ENCODE measurements at places on chromosomes 2 and 18.

DNA sequence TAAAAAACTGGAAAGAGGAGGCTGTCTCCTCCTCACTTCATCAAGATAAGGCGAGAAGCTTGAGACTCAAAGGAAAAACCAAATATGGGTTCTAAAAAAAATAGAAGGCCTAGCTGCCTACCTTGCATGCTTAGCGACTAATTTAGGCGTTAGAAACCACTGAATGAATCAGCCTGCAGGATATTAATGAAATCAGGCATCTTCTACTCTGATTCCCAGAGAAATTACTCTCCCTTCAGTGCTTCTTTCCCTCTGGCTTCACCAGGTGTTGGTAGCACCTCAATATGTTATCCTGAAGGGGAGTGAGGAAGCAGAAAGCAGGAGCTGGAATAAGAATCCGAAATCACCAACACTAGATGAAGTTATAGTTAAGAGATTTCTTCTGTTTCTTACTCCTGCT, 749.8 kb upstream of the NRXN1 start:
- no peak for DNase-seq

DNA sequence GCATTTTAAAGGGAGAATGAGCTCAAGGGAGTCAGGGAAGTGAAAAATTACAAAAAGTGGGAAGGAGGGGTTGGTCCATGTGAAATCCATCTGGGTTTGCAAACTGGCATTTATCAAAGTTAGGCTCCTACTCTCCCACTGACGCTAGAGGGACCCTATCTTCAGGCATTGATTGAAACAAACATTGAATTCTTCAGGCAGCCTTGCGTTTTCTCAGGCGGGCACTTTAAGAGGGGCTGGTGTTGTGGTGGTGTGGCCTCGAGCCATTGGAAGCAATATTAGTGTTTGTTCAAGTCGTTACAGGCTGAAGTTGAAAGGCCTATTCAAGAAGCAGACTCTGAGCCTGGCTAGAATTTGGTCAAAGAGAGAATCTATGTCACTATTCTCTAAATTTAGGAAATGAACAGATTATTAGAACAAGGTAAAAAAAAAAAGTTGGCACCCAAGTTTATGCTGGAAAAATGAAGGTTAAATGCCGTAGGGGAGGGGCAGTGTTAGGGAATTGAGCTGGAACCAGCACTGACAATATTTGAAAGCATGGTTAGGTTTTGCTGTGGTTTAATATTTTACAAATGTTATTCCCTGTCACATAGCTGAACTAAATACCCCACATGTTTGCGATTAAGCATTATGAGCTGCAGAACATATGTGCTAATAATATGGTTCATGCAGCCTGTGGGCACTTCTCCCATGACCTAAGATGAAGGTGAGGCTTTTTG, 36.8 kb downstream of the STON1 start:
- no peak for DNase-seq

- DNase-seq, result no peak
These were observed 72.2 kb downstream of the CAB39 start for GRCh38 chr2:230784795-230785194.

DNA sequence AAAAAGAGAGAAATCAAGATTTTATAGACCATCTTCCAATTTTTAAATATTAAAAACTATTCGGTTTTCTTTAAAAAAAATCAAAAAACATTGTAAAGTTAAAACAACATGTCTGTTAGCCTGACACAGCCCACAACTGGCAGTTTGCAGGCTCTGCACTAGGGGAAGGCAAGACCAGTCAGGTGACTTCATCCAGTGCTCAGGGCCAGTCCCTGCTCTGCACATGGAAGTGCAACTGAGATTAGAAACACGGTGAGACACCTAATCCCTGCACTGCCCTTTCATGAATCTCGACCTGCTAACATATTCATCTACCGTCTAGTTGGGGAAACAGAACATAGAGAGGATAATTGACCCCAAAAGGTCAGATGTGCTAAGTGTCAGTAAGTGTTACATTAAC, 135.2 kb downstream of the BARD1 start:
- no peak for DNase-seq

- DNase-seq, result no peak
These were observed 27.5 kb downstream of the EML4 start for GRCh38 chr2:42196403-42197267.

GRCh38 chr2:177783091-177783490, 289.5 kb downstream of the PDE11A start:
- DNase-seq, result no peak

GRCh38 chr2:76808732-76809131, 713.4 kb downstream of the LRRTM4 start:
- no peak for DNase-seq

- DNase-seq, result peak; percentile 50
These were observed 9.7 kb downstream of the IL1RN start for GRCh38 chr2:113136828-113137775.

GRCh38 chr18:65049586-65049985, 701.2 kb upstream of the CDH7 start:
- no peak for DNase-seq

DNA sequence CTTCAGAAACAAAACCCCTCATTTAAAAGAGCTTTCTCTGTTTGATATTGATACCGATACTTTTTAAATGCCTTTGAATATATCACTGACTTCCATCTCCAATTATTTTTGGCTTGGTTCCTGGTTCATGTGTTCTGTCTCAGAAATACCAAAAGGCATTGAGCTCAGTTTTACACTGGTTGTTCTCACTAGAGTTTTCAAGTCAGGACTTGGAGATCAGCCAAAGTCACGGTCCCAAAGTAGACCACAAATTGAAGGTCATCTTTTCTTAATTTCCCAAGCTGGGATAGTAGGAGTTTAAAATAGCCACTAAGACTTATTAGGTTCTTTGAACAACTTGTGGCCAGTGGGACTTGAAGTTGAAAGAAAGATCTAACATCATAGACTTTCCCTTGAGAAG, 24.2 kb downstream of the DHRS9 start:
- DNase-seq, result no peak

- no peak for DNase-seq
These were observed 363.0 kb upstream of the FANCL start for GRCh38 chr2:58604096-58604495.

- DNase-seq, result no peak
These were observed 2.4 kb downstream of the TRABD2A start for GRCh38 chr2:84878459-84878858.

DNA sequence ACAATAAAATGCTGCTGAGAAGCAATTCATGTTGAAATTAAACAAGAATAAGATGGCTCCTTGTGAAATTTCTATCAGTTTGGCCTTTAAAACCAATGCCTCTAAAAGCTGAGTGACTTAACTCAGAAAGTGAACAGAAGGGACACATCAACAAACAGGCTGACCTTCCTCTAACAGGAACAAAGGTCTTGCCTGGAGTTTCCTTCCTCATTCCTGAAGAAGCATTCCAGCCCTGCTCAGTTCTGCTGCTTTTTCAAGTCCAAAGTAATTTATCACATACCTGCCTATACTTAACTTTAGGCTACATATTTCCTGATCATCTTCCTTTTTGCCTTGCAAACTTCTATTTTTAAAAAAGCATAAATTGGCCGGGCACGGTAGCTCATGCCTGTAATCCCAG, 14.1 kb downstream of the PTRHD1 start:
- DNase-seq, result no peak

DNA sequence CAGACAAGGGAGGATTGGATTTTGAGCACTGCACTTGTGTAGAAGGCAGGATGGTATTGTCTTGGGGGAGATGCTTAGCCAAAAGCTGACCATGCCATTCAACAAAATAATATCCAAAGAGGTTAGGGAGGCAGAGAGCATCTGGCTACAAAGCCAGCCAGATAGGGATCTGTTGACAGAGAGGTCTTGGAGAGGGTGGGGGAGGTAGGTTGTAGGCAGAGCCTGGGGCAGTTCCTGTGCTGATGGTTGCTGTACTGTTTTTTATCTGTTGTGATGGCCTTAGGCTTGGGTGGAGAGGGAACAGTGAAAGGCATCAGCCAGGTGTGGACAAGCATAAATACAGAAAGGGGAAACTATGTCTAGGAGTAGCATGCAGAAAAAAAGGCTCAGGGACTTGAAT, 100.9 kb downstream of the AQP4 start:
- no peak for DNase-seq

- no peak for DNase-seq
These were observed 24.3 kb downstream of the NCK2 start for GRCh38 chr2:105768961-105769452.

GRCh38 chr2:240626531-240627300, 1.4 kb downstream of the GPR35 start:
- peak; percentile 36 for DNase-seq

DNA sequence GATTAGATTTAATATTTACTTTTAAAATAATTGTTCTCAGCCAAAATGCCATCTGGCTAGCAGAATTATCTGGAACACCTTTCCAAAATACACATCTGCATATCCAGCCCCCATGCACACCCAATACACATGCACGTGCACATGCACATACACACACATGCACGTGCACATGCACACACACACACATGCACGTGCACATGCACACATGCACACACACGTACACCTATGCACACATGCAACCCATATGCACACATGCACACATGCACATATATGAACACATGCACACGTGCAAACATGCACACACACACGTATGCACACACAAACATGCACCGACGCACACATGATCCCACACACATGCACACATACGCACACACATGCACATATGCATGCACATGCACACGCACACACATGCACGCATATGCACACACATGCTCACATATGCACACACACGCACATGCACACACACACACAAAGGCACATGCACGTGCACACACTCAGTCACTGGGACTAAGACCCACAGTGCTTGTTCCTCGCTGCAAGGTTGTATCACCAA, 53.5 kb downstream of the COPS8 start:
- DNase-seq, result no peak

DNA sequence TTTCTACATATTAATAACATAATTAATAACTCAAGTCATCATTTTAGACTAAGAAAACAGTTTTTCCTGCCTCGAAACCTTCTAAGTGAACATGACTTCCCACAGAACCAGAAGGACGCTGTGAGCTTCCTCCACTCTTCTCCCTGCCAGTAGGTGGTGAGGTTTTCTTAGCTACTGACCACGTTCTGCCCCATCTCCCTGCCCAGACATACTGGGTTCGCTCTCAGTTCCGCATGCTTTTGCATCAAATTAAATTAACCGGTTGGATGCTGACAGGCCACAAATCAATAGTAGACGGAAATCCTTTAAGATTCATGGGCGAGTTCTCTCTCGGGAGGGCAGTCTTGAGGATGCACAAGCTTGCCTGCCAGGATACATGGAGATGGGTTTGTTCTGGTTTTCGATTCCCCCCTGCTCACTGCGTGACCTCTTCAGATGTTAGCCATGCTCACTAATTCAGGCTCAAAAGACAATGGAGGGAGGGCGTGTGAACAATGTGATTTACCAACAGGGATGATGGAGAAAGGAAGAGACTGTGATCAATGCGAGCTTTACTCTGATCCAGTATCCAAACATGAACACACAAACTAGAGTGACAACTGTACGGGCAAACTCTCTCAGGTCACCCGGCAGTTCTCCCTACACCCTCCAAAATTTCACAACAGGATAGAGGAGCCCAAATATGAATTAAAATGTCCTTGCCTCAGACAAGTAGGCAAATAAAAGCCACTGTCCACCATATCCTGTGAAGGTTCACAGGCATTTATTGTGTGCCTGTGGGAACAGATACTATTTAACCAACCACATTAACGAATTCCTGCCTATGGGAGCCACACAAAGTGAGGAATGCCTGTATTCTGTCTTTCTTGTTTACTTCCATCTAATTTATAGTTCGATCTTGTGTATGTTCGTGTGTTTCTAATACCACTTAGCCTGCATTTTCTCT, 375.7 kb downstream of the EIPR1 start:
- DNase-seq, result no peak

GRCh38 chr2:7007846-7008741, 90.9 kb downstream of the RNF144A start:
- DNase-seq, result no peak

GRCh38 chr2:196792865-196793264, 6.6 kb downstream of the GTF3C3 start:
- DNase-seq, result no peak

DNA sequence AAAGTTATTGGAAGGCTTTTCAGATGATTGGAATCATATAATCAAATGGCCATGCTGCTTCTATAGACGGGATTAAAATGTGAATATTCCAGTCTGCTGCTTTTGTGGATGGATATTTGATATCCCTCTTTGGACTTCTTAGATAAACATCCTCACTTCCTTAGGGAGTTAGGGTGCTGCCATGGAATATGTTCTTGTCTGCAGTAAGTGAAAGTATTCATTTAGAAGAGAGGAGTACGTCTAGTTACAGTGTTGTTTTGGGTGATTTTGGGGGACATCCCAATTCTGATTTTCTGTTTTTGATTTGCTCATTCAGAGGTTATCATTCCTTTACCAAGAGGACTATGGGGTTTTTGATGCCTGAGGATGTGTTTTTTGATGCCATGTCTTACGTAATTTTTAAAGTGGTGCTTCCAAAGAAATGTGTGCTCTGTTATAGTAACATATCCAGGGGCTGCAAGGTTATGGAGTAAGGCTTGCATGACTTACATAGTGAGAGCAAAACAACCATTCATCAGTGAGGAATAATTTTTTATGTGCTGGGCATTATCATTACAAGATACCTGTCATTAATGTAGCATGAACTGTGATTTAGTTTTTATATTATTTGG, 33.6 kb downstream of the ASXL3 start:
- DNase-seq, result no peak

GRCh38 chr18:53698907-53699306, 525.6 kb downstream of the MBD2 start:
- no peak for DNase-seq

DNA sequence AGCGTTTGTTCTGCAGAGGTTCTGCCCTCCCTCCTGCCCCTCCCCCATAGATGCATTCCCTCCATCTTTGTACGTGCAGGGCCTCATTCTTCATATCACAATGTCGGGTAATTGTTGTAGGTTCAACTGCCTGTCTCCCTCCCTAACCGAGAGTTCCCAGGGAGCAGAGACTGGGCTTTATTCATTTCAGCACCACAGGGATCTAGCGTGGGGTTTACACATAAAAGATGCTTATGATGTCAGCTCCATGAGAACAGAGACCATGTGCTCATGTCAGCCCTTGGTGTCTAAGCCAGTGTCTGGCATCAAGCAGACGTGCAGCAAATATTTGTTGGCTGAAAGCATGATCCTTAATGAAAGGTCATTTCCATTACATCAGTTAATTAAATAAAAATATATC, 298.9 kb upstream of the TRIB2 start:
- no peak for DNase-seq

Data from stimulated activated CD4-positive, alpha-beta T cell treated with anti-CD3 and anti-CD28 coated beads, Interleukin-2, amount 100 ng/mL, for 48 hours (primary cell).